ENCODE measurements at places on chromosomes 11 and 22. TPM values are rescaled to one million over a fixed set of nuclear protein-coding genes. Genes with fewer than 3 reads are reported as not detected.
A peak's percentile ranks its signal among the peaks of the same experiment; 100 is the strongest.

Gene OR52H1
- polyA plus RNA-seq: not detected

DNA sequence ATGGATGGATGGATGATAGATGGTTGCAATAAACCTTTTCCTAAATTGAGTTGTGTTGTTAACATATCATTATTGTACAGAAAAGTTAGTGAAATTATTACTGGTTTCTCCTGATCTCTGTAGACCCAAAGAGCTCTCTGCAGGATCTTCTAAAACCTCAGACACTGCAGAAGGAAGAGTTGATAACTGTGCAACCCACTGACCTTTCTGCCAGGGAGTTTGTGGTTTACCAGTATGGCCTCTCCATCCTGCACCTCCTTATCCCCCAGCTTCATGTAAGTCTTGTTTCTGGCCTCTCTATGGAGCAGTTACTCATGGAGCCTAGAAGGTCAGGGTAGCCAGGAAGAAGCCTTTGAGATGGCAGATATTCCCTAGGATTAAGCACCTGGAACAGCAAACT is 45.6 kb downstream of the BTG4 start:
- no peaks in the 10 kb centered on the region for H3K27me3 ChIP-seq
- no peak for DNase-seq

DNA sequence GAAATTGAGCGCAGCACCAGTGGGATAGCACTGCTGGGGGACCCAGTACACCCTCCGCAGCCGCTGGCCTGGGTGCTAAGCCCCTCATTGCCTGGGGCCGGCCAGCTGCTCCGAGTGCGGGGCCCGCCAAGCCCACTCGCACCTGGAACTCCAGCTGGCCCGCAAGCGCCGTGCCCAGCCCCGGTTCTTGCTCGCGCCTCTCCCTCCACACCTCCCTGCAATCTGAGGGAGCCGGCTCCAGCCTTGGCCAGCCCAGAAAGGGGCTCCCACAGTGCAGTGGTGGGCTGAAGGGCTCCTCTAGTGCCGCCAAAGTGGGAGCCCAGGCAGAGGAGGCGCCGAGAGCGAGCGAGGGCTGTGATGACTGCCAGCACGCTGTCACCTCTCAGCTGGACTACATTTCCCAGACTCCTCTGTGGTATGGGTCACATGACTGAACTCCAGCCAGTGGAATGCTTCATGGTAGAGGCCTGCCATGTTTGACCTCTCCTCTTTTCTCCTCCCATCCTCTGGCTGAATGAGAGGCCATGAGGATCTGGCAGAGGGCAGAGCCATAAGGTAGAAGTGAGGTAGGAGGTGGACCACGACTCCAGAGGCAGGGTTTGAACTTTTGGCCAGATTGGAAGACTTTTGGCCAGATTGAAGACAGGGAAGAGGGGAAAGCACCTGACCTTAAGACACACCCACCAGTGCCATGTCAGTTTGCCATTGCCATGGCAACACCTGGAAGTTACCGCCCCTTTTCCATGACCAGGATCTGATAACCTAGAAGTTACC is 6.2 kb downstream of the MRGPRD start:
- H3K4me1 ChIP-seq: no peaks in the 10 kb centered on the region
- H3K36me3 ChIP-seq: no peaks in the 10 kb centered on the region
- no peak overlapping the region for H3K27ac ChIP-seq
- no peak overlapping the region for H3K4me3 ChIP-seq

DNA sequence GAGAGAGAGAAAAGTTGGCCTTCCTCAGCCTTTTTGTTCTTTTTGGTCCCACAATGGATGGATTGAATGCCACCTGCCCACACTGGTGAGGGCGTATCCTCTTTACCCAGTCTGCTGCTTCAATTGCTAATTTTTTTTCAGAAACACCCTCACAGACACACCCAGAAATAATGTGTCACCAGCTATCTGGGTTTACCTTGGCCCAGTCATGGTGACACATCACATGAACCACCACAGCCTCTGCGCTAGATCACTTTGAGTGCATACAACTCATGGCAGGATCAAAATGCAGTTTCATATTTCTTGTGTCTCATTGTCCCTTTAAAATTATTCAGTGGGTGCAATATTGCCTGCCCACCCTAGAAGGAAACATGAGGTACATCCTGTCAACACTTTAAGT is 63.3 kb downstream of the ADAMTS15 start:
- no peaks in the 10 kb centered on the region for H3K27me3 ChIP-seq
- DNase-seq: no peak
- no peaks in the 10 kb centered on the region for H3K36me3 ChIP-seq
- H3K27ac ChIP-seq: no peak overlapping the region

DNA sequence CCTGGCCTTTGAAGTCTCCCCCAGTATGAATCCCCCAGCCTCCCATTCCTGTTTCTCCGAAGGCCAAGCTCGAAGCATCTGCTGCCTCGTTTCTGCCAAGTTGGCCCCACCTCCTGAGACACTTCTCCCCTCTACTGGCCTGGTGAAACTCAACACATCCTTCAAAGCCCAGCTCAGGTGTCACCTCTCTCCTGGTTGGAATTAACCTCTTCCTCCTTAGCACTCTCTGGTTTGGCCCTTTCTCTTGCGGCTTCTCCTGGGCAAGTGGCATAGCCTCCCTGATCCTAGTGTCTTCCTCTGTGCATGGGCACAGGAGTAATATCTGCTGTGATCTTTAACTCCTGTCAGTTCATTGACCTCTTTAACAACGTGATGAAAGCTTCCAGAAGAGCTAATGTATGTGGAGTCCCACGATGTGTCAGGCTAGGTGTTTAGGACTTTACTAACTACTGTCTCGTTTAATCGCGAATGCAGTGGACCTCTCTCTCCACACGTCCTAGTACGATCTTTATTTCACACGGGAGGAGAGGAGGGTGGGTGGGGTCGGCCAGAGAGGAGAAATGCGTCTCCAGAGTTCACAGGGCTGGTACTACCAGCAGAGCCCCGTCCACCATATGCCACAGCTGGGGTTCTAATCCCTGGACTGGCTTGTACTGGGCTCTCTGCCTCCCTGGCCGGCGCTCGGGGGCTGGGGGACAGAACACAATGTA is 826 bp upstream of the PTPRJ start:
- H3K4me1 ChIP-seq: peaks cover 59% of the 10 kb centered on the region
- H3K4me3 ChIP-seq: peak overlapping the region; percentile 31
- no peak for DNase-seq
- no peaks in the 10 kb centered on the region for H3K36me3 ChIP-seq
- no peak overlapping the region for H3K27ac ChIP-seq
- H3K27me3 ChIP-seq: peaks cover 7% of the 10 kb centered on the region

Gene PAMR1
- not detected for polyA plus RNA-seq

Gene MRGPRX3
- not detected for polyA plus RNA-seq

Measured in CD14-positive monocyte (primary cell).